ENCODE measurements at places on chromosomes 3 and 15.

GRCh38 chr3:73586190-73586589 is 38.6 kb downstream of the PDZRN3 start:
- DNase-seq = no peak

- DNase-seq = no peak
Measured at GRCh38 chr3:56691165-56692000, 8.3 kb upstream of the TASOR start.

- DNase-seq = no peak
Measured at GRCh38 chr15:92906563-92907081, 6.5 kb downstream of the CHD2 start.

DNA sequence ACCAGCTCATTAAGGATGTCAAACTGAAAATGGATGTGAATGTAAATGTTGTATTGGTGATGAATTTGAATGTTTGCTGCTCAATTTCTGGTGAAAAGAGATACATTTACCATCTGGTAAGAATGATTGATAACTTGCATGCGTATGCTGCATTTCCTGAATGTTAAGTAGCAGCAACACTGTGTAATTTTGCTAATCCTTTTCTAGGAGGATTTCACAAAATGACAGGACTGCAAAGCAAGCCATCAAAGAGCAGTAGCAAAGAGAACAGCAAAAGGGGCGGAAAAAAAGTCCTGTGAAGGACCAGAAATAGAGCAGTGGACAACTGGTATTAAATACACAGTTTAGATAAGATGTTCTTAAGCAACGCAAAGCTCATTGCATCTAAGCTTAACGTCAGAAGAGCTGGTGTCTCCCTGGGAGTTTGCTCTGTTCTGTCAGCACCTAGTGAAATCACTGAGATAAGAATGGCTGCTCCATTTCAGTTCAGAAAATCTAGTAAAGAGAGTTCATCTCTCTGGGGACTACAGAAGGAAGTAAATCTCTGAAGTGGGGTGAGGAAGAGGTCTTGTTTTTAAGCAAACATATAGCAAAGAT is 23.5 kb upstream of the PAQR5 start:
- DNase-seq = no peak

GRCh38 chr15:26222781-26223180 is 359.7 kb upstream of the ATP10A start:
- no peak for DNase-seq
